Suprapubic skin (tissue), 4 donors: ENCODE measurements at places on chromosomes 3 and 15. TPM values are rescaled to one million over a fixed set of nuclear protein-coding genes. Genes with fewer than 3 reads are reported as not detected.

DNA sequence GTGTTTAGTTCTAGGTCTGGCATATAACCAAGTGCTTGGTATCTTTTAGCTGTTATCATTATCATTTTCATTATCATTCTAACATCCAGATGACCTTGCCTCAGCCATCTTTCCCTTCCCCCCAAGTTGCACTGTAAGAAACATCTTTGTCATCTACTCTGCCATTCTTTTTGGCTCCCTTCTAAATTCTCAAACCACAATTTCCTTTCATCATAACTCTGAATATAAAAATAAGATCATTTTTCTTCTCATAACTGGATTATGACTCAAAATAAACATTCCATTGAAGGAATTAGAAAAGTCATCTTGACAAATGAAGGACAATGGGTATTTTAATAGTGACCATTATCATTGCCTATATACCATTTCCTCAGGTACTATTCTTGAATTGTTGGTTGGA, 786.2 kb downstream of the AGBL1 start:
- DNase-seq = no peak

- DNase-seq = no peak
These were observed 32.4 kb upstream of the PIK3R4 start for GRCh38 chr3:130779031-130779430.

CIB2 gene
- 2.0 TPM for total RNA-seq

DNA sequence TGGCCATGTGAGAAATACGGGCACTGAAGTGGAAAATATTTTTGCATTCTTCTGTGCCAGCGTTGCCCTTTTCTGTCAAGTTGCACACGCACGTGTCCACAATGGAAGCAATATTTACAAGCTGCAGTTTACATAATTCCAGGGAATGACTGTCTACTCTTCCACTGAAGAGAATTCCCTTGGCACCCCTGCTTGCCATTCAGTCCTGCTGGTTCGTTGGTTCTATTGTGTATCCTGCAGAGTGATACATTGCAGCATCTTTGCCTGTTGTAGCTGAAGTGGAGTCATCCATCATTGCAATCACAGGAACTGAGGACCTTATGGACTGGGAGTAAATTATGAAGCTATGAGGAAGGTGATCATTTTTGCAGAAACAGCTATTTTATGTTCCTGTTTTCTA, 759.4 kb downstream of the ROBO2 start:
- DNase-seq = no peak

DNA sequence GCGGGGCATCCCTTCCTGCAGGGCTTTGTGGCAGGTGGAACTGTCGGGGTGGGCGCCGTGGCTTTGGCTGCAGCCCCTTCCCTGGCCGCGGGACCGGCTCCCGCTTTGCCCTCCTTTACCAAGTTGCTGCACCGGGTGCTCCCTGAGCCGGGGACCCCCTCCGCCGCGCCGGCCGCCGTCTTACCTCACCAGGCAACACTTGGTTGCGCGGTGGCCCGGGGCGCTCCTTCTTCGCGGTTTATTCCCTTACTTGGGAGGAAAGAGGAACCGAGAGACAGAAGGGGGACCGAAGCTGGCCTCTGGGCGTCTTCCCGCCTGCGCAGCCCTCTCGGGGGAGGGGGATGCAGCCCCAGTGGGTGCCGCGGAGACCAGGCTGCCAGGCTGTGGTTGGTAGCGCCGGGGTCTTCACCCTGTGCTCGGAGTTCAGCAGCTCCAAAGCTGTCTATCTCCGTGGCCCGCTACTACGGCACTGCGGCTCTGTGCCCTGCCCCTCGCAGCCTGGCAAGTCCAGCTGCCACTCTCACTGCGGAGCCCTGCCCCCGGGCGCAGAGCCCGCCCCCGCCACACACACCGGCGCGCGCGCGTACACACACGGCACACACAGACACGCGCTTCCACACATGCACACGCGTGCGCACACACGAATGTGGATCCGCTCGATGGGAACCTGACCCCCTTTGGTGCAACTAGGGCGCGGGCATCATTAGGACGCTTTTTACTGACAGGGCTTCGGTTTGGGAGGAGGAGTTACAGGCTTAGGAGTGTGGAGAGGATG, at the start of gene DGKG:
Gene DGKG (minus strand): TSS at position 473 of the 775 bp plus-strand sequence. CDS start 41,775 bp downstream, outside the sequence.
- DNase-seq = no peak

USF3 gene
- total RNA-seq = 27.6 TPM

- no peak for DNase-seq
These were observed 64.3 kb downstream of the NCEH1 start for GRCh38 chr3:172646439-172647015.

KLHL6 gene
- total RNA-seq = 0.55 TPM

- no peak for DNase-seq
These were observed 24.1 kb upstream of the MRPL3 start for GRCh38 chr3:131526801-131527347.

DNA sequence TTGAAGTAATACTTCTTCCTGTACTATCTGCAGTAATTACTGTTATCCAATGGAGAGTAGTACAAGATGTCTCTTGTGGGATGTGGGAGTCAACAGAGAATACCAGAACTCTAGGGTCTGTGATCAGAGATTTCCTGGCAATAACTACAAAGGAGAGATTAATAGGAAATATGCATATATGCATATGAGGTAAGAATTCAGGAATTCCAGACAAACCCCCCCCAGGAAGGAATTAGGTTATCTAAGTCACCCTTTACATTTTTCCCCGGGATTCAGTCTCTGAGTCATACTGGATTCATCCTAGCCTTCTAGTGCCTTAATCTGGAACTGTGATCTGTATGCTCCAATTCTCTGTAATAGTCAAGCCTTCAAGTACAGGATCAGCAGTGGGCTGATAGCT, 49.4 kb downstream of the GTF2E1 start:
- DNase-seq = no peak

DNA sequence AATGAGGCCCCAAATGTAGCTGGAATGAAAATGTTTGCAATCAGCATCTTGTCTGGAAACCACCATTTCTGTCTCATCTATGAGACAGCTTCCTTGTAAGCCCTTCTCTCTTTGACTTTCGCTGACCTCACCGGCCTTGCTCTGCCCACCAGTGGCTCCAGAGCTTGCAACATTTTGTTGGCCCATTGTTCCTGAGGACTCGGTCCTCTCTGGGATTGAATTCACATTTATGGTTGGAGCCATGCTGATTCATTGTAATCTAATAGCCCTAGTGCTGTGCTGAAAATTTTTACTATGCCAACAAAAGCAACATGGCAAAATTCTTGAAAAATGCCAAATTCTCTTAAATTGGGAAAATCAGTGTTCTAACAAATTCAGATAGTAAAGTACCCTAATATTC, 37.2 kb downstream of the ABHD5 start:
- DNase-seq = no peak

- no peak for DNase-seq
These were observed 198.0 kb downstream of the THRB start for GRCh38 chr3:24296441-24297205.

GRCh38 chr15:90962021-90962420, 7.3 kb downstream of the RCCD1 start:
- DNase-seq = no peak

ADAMTSL3 gene
- total RNA-seq = 11.3 TPM

- no peak for DNase-seq
These were observed 8.3 kb upstream of the CPNE9 start for GRCh38 chr3:9695345-9695744.

DNA sequence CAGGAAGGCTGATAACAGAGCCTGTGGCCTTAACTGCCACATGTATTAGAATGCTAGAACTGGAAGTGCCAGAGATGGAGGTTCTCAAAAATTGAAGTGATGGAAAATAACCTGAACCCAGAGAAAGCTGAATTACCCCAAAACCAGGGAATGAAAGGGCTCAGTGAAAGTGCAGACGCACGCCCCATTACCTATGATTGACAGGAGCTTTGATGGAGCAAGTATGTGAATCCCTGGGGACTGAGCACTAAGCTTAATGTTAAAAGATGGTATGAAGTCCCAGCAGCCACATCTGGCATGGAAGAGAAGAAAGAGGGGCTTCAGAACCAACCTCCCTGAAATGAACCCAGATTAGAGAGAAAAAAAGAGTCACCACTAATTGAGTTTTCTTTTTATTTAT, 118.4 kb upstream of the FHIT start:
- DNase-seq = no peak

GRCh38 chr3:72907131-72907711, 19.4 kb downstream of the GXYLT2 start:
- DNase-seq = no peak

DNA sequence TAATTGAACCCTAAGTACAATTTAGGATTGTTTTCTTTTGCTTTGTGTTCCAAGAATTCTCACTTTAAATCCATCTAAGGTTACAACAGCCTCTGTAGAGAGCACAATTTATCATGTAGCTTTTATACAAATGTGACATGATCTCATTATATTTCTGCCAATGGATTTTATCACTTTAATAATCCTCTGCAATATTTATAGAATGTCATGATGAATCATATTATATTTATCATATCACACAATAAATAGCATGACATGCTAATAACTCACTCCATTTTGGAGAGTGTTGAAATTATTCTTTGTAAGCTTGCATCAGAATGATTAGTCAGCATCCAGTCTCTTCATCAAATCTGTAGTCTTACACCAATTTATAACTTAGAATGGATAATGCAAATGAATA, 280.6 kb upstream of the ZNF717 start:
- no peak for DNase-seq

ZIC1 gene
- total RNA-seq = not detected

GRCh38 chr3:23575697-23576096, 230.1 kb upstream of the UBE2E1 start:
- no peak for DNase-seq

GRCh38 chr3:60268123-60268522, 983.1 kb downstream of the FHIT start:
- DNase-seq = no peak

GRCh38 chr3:6249679-6250078, 611.2 kb upstream of the GRM7 start:
- DNase-seq = no peak

DNA sequence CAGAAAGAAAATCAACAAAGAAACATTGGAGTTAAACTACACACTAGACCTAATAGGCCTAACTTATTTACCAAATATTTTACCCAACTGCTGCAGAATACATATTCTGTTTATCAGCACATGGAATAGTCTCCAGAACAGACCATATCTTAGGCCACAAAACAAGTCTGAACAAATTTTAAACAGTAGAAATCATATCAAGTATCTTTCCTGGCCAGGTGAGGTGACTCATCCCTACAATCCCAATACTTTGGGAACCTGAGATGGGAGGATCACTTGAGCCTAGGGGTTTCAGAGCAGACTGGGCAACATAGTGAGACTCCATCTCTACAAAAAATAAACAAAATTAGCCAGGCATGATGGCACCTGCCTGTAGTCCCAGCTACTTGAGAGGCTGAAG, 18.1 kb upstream of the KPNA4 start:
- no peak for DNase-seq

DNA sequence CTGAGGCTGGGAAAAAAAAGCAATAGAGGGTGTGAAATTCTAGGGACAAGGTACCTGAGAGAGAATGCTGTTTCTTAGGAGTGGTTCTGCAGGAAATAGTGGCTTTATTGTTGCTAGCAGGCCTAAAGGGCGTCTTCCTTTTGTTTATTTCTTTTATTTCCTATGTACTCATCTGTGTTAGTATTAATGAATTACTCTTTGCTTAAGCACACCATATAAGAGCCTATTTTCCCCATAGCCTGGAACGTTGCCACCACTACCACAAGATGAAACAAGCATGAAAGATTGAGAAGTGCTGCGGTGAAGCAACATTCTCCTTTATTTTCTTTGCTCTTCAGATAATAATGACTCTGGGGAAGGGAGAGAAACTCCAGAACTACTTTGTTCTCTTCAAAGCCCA, 21.3 kb upstream of the GOLIM4 start:
- DNase-seq = no peak

DNA sequence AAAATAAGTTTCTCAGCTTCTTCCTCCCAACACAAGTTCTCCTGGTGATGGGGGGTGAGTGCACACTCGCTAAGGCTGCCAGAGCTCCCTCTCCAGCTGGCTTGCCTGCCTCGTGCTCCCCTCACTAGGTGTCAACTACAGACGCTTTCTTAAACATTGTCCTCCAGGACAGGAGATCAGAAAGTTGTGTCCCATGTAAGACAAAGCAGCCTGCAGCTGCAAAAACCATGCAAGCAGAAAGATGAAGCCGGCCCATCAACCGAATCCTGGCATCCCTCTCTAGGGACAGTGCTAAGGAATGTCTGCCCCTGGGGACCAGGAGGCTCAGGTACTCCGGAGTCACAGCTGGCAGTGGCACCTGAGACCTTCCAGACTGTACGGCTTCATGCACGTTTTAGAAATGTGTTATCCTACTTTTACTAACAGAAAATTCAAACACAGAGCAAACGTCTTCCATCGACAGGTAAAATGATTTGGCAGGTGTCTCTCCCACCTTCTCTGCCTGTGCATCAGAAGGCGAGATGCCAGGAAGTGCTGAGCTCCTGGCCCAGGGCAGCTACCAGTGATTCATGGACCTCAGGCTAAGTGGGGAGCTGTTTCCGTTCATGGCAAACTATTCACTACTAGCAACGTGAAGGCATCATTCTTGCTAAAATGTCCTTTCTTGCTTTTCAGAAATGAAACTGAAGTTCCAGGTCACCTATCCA, 246.1 kb downstream of the ADAMTS17 start:
- no peak for DNase-seq

- DNase-seq = no peak
These were observed 452.8 kb upstream of the THBS1 start for GRCh38 chr15:39127925-39128617.

LMAN1L gene
- not detected for total RNA-seq
